ENCODE measurements at places on chromosomes 2 and 18.

DNA sequence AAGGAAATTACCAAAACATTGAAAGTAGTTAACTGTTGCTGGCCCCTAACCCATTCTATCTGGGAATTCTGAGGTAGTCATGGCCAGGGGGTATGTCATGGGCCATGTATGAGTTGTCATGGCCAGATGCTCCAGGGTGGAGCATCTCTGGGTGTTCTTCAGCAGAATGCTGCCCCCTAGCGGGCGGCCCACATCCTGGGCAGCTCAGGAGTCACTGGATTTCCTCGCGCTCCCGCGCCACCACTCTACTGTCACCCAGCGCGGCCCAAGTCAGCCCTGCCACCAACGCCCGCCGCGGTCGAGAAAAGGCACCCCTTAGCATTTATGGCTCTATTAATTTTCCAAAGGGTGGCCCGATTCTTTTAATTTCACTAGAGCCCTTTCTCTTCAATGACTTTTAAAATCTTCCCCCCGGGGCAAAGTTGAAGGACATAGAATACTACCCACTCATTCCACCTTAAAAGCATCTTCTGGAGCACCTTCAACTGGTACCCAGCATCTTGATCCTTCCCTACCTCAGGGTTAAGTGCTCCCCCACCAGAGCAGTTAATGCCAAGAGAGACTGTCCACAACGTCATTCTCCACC is 41.6 kb downstream of the PKDCC start:
- peak; percentile 50 for DNase-seq

GRCh38 chr2:172000696-172001361 is 1.1 kb downstream of the METAP1D start:
- no peak for DNase-seq

DNA sequence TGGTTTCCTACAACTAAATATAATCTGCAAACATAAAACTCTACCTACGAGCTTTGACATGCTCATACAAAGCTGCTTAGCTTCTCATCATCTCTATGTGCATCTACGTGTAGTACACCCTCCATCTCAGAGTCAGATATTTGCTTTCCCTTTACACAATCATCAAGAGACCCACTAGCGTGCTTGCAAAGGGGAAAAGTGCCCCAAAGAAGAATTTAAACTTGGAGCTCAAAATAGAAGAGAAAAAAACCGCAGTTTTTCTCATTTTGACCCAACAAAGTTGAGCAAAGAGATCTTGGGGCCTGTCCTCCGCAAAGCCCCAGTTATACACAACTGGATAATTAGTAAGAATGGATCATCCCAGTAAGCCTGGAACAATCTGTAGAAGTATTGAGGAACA is 104.1 kb downstream of the PAX3 start:
- DNase-seq = no peak

DNA sequence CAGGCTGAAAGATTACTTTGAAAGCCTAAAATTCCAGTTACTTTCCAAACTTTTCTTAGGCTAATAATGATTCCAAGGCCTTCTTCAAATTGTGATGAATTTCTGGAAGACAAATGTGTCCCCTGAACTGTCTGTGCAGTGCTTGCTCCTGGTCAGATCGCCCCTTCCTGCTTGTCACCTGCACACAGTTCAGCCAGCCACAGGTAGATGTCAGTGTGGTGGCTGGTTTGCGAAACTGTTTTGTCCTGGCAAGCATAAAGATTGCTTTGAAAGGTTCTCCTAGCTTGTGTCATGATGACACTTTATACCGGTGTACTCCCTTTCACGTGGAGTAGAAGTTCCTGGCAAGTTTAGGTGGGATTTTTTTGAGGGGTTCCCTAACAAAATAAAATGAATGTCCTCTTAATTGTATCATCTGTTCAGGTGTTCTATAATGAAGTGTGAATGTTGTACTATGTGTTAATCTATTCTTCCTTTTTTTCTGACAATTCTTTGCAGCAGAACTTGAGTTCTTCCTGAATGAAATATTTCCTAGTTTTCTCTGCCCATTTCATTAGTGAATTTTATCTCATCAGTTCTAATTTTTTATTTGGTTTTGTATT is 298.8 kb downstream of the ZNF407 start:
- no peak for DNase-seq

GRCh38 chr2:134104754-134105153 is 149.1 kb upstream of the MGAT5 start:
- DNase-seq = no peak

GRCh38 chr18:76657911-76658470 is 162.9 kb upstream of the ZNF516 start:
- no peak for DNase-seq

GRCh38 chr18:44686156-44686555 is 5.5 kb downstream of the SETBP1 start:
- no peak for DNase-seq

DNA sequence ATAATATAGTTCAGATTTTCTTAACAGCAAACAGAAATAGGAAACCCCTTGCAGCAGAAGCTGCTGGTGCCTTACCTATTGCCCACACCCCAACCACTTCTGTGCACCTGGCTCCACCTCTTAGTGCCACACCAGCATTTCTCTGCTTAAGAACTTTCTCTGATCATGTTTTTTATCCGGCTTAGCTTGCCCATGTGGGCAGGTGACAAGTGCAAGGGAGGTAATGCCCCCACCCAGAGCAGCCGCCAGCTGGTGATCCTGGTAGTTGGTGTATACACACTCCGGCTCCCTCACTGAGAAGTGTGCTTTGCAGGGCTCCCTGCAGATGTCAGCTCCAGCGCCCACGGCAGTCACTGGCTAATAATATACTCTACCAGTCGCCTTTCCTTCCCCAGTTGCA is 126.3 kb downstream of the ALPK2 start:
- DNase-seq = no peak

GRCh38 chr2:240429341-240429871 is 6.1 kb upstream of the GPC1 start:
- no peak for DNase-seq

DNA sequence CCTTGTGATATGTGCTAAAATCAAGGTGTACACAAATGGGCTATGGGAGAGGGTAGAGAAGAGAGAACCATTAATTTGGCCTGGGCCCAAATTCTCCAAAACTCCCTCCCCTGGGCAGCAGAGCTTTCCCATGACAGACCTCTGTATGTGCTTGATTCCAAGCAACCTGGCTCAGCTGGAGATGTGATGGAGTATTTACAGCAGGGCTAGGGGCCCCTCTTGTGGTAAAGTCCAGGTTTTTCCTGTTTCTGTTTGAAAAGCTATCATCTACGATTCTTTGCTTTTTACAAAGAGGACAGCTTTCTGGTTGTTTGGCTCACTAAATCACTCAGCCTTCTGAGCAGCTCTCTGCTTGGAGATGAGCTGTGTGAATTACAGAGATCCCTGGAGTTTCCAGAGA is 40.3 kb downstream of the KCNS3 start:
- no peak for DNase-seq

DNA sequence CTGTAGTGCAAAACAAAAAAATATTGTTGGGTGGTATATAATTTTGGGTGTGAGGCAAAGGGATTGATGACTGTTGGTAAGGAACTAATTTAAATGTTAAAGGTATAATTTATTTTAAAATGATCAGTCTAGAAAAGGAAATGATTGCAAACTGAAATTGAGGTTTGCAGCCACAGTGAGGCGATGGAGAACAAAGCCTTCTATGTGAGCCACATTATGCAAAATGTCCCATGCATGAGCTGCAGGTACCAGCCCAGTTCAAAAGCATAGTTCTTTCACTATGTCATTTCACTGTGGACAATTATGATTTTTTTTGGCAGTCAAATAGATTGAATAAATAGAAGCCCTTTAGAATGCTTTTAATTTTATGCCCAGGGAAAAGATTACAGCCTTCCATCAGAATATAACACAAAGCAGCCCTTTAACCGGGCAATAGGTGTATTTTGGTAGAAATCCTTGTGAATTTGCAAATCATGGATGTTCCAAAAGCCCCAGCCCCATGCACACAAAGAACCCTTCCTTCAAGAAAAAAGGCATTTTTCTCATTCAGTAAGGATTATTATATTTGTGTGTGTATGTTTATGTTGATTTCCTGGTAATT is 1.7 kb downstream of the MAP2 start:
- DNase-seq = no peak

DNA sequence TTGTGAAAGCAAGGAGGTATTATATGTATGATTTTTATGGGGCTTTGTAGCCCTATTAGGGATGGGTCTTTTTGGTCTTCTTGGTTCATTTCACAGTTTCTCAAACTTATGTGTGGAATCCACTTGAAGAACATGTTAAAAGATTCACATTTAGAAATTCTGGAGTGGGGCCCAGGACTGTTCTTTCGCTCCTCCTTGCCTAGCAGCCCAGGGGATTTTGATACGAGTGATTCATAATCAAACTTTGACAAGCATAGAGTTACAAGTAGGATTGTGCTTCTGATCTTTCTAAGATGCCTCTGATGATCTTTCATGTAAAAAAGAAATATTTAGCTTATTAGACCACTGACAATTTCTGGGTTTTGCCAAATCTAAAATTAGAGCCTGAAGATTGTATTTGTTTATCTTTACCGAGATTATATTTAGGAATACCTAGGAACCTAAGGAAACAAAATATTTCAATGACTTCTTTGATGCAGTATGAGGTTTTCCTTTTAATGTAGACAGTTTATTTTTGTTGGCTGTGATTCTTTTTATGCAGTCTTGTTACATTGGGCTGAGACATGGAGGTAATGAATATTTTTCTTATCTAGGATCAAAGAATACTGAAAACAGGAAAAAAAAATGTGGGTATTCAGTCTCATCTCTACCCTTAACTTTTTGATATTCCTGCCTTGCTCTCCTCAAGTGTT is 324.0 kb downstream of the PARD3B start:
- no peak for DNase-seq

DNA sequence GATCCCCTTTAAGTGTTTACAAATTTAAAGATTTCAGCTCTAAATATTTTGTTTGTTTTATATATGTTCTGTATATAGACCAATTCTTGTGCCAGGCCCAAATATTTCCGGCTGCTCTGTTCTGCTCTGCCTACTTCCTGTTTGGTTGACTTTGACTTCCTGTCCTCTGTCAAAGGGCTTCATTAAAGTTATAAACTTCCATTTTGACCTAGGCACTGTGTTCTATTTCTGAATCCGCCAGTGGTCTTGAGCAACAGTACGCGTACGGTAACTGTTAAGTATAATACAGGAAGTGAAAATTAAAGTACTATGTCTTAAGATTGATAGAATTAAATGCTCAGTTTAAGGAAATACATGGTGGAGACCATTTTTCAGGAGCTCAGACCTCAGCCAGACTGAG is 13.5 kb upstream of the REL start:
- DNase-seq = peak; percentile 68

GRCh38 chr2:11809586-11810236 is 63.3 kb downstream of the LPIN1 start:
- no peak for DNase-seq

GRCh38 chr2:162989507-162989906 is 150.9 kb upstream of the KCNH7 start:
- DNase-seq = no peak

- DNase-seq = no peak
Observed at GRCh38 chr2:112597537-112598322, 13.3 kb downstream of the CHCHD5 start.

DNA sequence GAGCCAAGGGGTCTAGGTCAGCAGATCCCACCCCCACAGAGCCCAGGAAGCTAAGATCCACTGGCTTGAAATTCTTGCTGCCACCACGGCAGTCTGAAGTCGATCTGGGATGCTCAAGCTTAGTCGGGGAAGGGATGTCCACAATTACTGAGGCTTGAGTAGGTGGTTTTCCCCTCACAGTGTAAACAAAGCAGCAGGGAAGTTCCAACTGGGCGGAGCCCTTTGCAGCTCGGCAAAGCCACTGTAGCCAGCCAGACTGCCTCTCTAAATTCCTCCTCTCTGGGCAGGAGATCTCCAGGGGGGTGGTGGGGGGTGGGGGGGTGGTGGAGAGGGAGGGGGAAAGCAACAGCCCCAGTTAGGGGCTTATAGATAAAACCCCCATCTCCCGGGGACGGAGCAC is 419.5 kb downstream of the NUP35 start:
- no peak for DNase-seq

- DNase-seq = no peak
Observed at GRCh38 chr18:33369711-33370449, 70.6 kb downstream of the CCDC178 start.

GRCh38 chr2:221064058-221064854 is 507.8 kb downstream of the EPHA4 start:
- no peak for DNase-seq

GRCh38 chr2:178722296-178722695 is 84.9 kb downstream of the TTN start:
- DNase-seq = no peak

DNA sequence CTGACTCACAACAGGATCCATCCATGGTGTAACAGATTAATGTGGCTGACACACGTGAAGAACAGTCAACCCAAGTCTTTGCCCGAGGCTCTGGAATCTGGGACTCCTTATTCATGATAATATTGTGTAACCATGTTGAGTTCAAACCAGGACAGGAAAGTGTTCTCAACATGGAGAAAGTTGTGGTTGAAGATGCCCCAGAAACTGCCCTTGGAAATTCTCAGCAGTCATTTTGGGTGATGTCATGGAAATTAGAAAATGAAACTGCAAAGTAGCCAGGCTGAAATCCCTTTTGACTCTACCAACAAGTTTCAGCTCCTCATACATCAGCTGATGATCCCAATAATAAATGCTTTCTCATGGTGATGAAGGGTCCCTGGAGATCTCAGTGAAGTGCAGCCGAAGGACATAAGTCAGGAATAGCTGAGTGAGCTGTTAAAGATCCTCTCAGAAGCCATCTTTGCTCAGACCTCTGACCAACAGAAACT is 307.7 kb downstream of the TNS1 start:
- no peak for DNase-seq

DNA sequence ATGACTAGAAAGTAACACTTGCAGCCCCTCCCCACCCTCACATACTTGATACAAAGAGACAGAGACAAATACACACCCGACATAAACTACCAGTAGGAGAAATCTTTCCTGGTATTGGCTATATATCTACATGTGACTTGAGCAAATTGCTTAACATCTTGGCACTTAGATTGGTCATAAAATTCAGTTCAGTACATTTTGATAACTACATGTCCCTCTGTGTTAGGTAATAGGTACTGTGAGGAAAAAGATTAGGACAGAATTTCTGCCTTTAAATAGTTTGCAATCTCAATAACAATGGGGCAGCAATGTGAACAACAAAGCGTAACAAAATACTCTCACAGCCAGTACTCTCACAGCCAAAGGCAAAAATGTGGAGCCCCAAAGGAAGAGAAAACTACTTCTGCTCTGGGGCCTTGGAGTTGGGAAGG is 670.0 kb upstream of the ACVR2A start:
- no peak for DNase-seq

DNA sequence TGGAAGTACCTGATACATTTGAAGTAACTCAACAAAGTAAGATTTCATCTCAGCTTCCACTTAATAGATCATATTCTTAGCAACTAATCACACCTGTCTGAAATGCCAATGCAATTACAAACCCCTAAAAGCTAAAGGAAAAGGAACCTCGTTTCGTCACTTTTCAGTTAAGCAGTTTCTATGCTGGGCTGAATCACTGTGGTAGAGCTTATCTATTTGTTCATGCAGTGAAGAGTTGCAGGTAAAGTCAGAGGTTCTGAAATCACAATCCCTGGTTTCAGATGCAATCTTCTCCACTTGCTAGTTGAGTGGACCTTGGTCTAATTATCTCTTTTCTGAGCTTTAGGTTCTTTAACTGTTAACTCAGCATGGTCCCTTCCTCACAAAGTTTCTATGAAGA is 6.3 kb downstream of the HRH4 start:
- peak; percentile 60 for DNase-seq

Data from HL-60 (cell line).